Activated T-helper 9 cell treated with anti-CD3 and anti-CD28 coated beads, Interleukin-2, amount 50 U/mL, for 16 hours (primary cell): ENCODE measurements at places on chromosomes 13 and 19.

- DNase-seq, result no peak
These were observed 129.9 kb downstream of the GPC6 start for GRCh38 chr13:93356469-93356868.

- DNase-seq, result no peak
These were observed 26.4 kb upstream of the SLC7A1 start for GRCh38 chr13:29621841-29622240.

DNA sequence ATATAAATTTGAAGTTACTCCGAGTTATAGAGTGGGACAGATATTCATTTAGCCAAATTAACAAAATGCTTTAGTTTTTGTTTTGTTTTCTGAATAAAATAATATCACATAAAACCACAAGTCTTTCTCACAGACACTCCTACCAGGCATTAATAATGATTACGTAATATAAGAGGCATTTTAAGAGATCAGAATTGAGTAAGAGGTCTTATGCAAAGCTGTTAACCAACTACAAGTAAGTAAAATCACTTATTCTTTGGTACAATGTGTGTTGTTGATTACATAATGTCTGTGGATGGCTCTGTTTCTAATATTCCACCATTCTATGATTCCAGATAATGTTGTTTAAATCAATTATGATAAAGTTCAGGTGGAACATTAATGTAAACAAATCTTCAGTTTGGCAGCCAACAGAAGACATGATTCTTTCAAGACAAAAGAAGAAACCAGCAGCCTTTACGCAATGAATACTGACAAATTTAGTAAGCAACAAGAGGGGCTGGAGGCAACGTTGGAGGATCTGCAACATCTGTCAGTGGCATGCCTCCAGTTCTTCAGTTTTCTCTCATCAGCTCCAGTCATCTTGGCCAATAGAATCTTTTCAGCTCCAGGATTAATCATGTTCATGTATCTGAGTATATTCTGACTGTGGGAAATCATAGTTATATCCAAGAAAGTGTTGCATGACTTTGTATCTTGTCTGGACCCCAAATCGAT lies 403.8 kb downstream of the SLITRK5 start:
- DNase-seq, result no peak

GRCh38 chr19:11612816-11613511 lies 15.7 kb downstream of the ZNF627 start:
- DNase-seq, result no peak

GRCh38 chr19:367561-367960 lies 23.0 kb upstream of the MIER2 start:
- no peak for DNase-seq

DNA sequence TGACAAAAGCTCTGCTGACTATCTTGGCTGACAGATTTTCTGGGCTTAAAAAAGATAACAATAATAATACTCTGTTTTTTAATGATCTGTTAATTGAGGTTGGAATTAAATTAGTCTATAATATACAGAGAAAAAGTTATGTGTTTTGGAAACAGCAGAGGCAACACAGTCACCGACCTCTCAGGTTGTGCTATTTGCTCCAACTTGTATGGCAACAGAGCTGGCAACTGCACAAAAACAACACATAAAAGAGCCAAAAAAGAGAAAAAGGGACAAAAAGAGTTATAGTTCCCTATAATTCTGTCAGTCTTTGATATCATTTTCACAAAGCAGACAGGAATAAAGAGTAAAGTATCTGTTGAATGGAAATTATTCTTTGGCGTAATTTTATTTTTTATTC lies 102.3 kb upstream of the POSTN start:
- DNase-seq, result no peak

DNA sequence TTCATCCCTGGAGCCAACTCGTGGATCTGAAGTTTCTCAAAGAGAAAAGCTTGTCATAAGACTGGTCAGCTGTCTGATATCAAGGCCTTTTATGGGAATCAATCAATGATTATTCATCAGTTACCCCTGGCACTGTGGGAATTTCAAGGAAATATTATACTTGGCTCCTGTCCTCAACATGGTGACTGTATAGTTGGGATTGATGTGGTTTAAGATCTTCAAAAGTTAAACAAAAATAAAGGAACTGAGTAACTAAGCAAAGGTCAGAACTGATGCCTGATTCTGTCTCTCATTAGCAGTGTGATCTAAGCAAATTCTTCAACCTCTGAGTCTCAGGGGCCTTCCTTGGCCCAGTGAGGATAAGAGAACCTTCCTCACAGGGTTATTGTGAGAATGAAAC lies 22.2 kb upstream of the SERPINE3 start:
- no peak for DNase-seq
